HCT116 (cell line): ENCODE measurements at places on chromosomes 5 and 9.

- DNase-seq: no peak
Observed at GRCh38 chr5:124980163-124980941, 233.9 kb upstream of the ZNF608 start.

GRCh38 chr9:79551586-79551985 is 20.2 kb upstream of the TLE4 start:
- DNase-seq: no peak

DNA sequence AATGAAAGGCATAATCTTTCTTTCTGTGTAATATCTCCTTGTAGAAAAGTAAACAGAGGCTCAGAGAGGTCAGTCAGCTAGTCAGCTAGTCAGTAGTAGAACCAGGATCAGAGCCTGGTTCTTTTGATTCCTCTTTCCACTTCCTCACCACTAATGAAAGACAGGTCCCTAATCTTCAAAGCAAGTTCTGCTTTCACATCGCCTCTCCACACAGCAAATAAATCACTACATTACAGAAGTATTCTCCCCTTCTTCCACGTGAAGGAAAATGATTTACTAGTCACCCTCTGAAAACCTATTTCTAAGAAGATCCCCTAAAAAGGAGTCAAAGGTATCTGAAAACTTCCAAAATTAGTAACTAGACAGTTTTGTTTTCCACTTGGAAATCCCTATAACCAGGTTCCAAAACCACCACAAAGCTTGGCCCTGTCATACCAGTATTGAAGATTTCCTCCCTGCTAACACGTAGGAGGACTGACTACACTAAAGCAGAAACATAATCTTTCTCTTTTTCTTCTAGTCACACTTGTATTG is 140.5 kb upstream of the TARS1 start:
- no peak for DNase-seq

DNA sequence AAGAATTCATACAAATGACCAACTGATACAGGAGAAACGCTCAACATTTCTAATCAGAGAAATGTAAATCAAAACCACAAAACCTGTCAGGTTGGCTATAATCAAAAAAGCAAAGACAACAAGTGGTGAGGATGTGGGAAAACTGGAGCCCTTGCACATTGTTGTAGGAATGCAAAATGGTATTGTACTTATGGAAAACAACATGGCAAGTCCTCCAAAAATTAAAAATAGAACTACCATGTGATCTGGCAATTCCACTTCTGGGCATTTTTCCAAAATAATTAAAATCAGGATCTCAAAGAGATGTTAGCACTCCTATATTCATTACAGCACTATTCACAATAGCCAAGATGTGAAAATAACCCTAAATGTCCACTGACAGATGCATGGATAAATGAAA is 76.1 kb downstream of the FNIP1 start:
- no peak for DNase-seq

DNA sequence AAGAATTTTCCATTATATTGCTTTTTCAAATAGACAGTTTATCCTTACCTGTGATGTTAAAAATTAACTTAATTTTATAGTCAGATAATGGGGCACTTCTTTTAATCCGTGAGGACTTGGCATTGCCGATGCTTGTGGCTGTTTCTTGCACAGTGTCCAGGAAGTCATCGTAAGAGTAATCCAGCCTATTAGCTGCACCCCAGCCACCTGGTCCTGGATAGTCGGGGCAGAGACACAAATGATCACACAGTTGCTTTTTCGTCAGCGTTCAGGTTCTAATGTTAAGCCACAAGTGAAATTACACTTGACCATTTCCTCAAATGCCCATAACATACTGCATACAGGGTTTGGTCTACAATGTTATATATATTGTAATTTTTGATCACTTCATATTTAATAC is 107.4 kb downstream of the SVEP1 start:
- no peak for DNase-seq

DNA sequence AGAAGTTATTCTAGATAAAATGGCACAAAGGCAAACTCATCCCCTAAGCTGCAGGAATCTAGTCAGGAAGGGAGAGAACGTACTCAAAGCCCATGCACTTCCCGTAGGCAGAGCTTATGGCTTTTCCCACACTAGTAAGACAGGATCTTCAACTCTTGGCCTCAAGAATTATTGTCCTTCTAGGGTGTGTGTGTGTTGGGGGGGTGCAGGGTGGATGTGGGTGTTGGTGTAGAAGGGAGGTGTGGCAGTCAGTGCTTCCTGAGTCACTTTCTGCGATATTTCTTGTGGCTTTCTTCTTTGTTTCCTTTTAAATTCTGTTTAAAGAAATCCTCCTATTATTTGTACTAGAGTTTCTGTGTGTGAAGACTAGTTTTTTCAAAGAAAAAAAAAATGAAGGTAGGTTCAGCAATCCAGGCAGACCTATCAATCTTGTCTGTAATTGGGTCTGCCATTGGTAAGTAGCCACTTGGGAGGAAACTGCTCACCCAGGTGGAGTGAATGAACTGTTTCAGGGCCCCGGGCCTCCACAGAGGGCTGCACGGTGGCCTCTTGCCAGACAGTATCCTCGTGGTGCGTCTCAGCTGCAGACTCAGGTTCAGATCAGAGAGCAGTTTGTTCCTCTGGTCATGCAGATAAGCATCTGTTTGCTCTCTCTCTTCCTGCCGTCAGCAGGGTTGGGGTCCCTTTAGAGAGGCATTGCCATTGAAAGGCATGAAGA is 131.9 kb downstream of the NPR3 start:
- no peak for DNase-seq
